ENCODE measurements at places on chromosomes 1 and 21. TPM values are rescaled to one million over a fixed set of nuclear protein-coding genes. Genes with fewer than 3 reads are reported as not detected.

PADI2 gene
- polyA plus RNA-seq = 18.6 TPM

DNA sequence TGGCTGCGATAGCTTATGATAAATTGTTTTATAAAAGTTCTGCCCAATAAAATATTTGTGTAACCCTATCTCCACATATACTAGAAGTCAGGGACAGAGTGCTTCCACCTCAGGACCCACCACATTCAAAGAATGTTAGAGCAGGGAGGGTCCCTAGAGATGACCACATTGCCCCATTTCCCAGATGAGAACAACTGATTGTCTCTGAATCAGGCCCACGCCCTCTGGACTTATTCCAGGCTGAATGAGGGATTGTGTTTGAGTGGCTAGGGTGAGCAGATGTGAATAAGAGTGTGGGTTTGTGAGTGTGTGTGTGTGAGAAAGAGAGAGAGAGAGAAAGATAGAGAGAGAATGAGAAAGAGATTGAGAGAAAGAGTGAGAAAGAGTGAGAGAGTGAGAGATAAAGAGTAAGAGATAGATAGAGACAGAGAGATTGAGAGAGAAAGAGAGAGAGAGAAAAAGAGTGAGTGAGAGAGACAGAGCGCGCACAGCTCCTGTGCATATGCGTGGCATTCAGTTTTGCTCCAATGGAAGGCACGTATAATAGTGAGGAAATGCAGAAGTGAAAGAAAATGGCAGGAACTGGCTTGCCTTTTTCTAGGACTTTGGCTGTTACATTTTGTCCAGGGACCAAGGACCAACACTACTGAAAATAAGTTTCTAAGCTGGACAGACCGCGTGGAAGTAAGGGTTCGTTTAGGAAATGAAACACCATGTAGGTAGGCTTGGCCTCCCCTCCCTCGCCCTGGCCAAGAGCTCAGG, 94.1 kb downstream of the ABCA4 start:
- DNase-seq = no peak

SLFNL1 gene
- 0.11 TPM for polyA plus RNA-seq

AMPD1 gene
- not detected for polyA plus RNA-seq

DNA sequence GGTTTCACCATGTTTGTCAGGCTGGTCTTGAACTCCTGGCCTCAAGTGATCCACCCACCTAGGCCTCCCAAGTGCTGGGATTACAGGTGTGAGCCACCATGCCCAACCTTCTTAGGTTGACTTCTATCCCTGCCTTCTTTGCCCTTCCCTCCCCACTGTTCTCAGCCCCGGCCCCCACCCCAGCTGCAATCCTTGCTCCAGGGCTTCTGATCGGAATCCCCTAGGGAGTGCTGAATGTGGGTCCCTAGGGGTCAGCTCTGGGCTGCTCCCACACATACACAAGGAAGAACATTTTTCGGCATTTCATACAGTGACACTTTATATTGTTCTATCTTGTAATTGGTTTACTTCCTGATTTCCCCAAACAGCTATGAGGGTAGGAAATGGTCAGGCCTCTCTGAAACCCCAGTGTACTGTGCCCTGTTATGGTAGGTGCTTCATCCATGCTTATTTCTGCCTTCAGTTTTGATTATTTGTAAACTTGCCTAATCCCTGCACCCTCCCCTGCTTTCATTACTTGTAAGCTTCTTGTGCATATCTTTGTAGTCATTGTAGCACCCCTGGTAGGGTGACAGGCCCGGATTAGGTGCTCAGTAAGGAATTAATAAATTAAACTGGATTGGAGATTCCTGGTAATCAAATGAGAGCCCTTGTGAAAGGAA, 5.8 kb upstream of the SRP9 start:
- DNase-seq = no peak

- DNase-seq = no peak
These were observed 432 bp downstream of the EPHB2 start for GRCh38 chr1:22711071-22711470.

- no peak for DNase-seq
These were observed 114.1 kb upstream of the CD34 start for GRCh38 chr1:208025031-208025430.

Measured in CD14-positive monocyte (primary cell).